ENCODE measurements at places on chromosomes 12 and 14. TPM values are rescaled to one million over a fixed set of nuclear protein-coding genes. Genes with fewer than 3 reads are reported as not detected.

KLHDC1 gene
- total RNA-seq: 0.84 TPM

FGD4 gene
- 22.5 TPM for total RNA-seq

NRXN3 gene
- total RNA-seq: 0.49 TPM

KRT78 gene
- not detected for total RNA-seq

APOLD1 gene
- total RNA-seq: 53.7 TPM

FOS gene
- total RNA-seq: 100 TPM

ZNF385A gene
- total RNA-seq: 3.1 TPM

CLEC4E gene
- total RNA-seq: not detected

ASCL1 gene
- total RNA-seq: not detected

NXPH4 gene
- total RNA-seq: not detected

FAM181A gene
- not detected for total RNA-seq

WSCD2 gene
- total RNA-seq: not detected

FAIM2 gene
- total RNA-seq: not detected

GLI1 gene
- total RNA-seq: not detected

ANO4 gene
- total RNA-seq: 0.25 TPM

ABCC9 gene
- 0.05 TPM for total RNA-seq

VWF gene
- 837 TPM for total RNA-seq

ARL6IP4 gene
- total RNA-seq: 249 TPM

PPP1R1A gene
- not detected for total RNA-seq

All from mammary microvascular endothelial cell (primary cell).